ENCODE measurements at places on chromosomes 3 and 15.

DNA sequence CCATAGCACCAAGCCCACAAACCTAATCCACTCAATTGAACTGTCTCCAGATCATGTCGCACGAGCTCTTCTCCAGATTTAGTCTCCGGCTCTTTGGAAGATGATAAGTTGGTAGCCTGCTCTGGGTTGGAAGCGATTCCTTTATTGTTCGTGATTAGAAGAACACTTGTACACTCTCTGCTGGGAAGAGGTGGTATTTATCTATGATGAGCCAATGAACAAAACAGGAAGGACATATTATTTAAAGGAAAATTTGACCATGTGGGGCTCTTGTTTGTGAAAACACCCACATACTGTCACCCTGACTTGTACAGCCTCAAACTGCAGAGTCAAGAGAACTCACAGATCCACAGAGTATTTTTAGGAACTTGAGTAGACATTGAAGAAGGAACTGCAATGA, 54.4 kb downstream of the MYZAP start:
- no peak for DNase-seq

- DNase-seq = peak; percentile 39
These were observed 26.1 kb downstream of the PPP2R3A start for GRCh38 chr3:135991621-135992020.

- no peak for DNase-seq
These were observed 121.8 kb downstream of the ADAM10 start for GRCh38 chr15:58627701-58628100.

GRCh38 chr3:98999675-99000074, 98.2 kb upstream of the DCBLD2 start:
- DNase-seq = no peak

DNA sequence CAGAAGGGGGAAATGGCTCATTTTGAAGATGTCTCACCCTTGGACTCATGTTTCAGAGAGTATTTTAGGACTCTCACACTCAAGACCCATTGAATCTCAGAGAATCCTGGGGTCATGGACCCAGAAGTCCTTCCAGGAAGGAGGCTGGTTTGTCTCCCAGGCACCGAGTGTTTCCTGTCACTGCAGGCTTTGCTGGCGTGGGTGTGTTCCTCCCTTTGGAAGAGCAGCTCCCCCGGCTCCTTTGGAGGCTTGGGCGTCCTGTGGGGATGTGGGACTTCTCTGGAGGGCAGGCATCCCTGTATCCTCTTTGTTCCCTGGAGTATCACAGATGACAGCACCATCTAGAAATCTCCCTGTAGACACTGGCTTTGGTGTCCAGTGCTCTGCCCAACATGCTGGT, 40.0 kb downstream of the DNAH1 start:
- no peak for DNase-seq

DNA sequence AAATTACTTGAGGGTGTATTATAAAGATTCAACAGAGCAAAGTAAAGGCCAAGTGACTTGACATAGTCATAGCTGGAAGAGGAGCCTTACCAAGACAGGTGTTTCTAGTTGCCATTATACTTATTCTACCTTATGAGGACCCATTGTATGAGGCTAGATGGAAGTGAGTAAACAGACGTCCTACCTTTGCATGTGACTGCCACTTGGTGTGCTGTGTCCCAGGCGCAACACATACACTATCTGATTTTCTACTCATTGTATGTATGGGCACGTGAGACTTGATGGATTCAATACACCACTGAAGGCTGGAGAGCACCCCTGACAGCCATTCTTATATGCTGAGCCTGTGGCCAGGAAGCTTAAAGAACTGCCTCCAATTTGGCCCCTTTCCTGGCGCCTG, 40.5 kb downstream of the BOC start:
- DNase-seq = no peak

DNA sequence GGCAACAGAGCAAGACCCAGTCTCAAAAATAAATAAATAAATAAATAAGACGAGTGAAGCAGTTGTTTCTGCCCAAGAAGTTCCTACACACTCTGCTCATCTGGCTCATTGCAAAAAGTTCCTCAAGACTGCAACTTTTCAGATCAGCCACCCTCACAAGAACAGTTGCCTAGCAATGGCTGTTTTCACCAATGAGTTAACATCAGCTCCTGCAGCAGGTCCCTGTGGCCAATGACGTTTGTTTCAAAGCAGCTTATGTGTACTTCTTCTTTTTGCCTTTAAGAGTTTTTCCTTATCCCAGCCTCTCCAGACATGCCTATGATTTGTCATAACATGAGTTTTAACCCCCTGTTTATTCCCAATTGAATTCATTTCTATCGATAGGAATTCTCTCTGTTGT, 118.4 kb upstream of the SPRED1 start:
- no peak for DNase-seq

GRCh38 chr3:148643389-148643840, 54.3 kb upstream of the AGTR1 start:
- DNase-seq = no peak

DNA sequence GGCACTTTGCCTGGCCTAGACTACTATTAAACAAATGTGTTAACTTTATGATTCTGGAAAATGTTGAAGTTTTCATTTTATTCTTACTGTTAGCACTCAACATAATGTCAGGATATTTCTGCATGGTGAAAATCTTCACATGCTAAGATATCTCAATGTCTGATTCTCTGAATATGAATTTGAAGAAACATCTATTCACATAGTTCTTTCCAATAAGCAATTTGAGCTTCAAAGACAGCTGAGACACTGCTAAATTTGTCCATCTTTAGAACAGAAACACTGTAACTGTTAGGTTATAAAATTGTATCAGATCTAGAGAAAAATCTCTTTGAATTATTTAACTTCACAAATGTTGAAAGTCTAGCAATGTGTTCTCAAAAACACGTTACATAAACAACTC, 970.2 kb downstream of the PLOD2 start:
- DNase-seq = no peak

DNA sequence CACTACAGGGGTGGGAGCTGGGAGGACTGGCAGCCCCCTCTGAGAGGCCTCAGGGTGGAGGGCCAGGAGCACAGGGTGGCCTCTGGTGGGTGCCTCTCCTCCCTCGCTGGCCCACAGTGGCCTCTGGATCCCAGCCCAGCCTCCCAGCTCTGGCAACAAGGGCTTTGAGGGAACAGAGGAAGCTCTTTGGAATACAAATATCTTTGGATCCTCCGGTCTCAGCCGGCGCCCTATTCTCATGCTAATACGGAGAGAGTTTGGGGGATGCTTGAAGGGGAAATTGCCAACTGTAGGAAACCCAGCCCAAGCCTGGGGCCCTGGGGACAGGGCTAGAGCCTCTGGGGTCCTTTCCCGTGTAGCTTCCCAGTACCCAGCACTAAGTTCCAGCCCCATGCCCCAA, 33.4 kb upstream of the INSYN1 start:
- DNase-seq = no peak

- no peak for DNase-seq
These were observed 592.5 kb downstream of the MECOM start for GRCh38 chr3:169071003-169071402.

GRCh38 chr15:95559875-95560394, 770.6 kb upstream of the NR2F2 start:
- DNase-seq = peak; percentile 81

DNA sequence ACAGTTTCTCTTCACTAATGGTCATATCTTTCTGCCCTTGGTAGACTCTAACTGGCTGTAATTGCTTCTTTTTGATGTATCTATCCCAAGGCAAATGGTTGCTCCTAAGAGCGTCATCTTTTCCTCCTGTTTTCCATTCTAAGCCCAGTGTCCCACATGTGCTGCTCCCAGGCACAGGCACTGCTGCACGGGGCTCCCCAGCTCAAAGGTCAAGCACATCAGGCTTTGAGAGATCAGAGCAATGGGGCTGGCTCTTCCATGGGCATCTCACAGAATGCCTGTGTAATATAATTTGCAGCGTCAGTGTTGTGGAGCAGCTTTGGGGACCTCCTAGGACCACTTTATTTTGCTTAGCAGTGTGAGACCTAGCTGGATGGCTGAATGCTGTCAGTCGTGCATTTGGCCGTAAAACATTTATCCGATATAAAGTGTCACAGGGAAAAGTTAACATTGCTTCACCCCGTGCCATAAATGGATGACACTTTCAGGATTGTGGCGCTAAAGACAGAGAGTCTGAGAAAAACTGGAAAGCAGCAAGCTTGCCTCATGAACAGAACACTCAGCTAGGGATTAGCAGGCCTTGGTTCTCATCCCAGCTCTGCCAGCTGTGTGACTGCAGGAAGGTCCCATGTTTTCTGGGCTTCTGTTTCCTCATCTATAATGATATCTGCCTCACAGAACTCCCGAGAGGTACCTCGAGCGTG, 277.5 kb upstream of the TBL1XR1 start:
- DNase-seq = no peak

- no peak for DNase-seq
These were observed 88.9 kb downstream of the DTWD1 start for GRCh38 chr15:49709646-49710214.

DNA sequence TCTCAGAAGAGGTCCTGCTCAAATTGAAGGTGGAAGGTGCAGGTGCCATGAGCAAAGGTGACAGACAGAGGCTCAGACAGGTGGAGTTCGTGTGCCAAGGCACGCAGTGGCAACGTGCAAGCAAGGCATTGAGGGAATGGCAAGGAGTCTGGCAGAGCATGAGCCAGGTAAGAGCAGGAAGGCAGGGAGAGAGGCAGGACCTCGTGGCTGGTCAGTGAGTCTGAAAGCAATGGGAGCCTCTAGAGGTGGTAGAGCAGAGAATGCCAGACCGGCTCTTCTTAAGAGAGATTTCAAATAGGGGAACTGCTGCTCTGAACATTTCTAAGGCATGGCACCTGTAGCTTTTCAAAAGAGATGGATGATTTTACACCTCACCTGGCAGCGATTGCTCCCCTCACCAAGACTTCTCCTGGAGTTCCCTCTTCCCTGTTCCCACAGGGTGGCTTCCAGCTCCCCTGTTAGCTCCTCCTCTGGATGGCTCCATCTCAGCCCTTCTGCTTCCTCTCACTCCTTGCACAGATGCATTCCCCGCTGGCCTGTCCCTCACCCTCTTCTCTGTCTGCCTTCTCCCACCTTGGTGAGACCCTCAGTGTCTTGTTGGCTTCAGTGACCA, 2.7 kb downstream of the MYO5C start:
- no peak for DNase-seq

- peak; percentile 81 for DNase-seq
These were observed 52.3 kb upstream of the CHRNA7 start for GRCh38 chr15:31977812-31978661.

DNA sequence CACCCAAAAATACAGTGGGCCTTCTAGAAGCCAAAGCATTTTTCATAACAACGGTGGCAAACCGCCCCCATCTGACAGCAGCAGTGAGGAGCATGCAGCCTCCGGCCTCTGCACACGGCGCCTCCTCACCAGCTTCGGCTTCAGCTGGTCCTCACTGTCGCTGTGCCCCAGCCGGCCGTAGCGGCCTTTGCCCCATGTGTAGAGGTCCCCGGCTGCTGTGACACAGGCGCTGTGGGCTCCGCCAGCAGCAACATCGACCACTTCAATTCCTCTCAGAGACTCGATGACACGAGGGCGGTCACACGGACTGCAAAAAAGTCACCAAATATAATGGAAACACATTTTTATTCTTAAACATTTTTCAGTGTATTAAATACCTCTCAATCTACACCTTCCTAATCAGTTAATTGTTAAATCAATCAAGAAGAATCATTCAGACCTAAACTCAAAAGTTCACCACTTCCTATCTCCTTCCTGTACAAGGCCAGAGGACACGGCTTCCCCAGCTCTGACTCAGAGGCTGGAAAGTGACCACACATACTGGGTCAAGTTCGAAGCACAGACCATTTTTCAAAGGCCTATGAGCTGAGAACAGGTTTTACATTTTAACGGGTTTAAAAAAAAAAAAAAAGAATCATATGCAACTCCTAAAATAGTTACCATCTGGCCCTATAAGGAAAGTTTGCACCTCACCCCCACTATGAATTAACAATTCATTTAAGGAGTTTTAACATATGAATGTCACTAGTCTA, 33.6 kb upstream of the OCA2 start:
- DNase-seq = no peak

DNA sequence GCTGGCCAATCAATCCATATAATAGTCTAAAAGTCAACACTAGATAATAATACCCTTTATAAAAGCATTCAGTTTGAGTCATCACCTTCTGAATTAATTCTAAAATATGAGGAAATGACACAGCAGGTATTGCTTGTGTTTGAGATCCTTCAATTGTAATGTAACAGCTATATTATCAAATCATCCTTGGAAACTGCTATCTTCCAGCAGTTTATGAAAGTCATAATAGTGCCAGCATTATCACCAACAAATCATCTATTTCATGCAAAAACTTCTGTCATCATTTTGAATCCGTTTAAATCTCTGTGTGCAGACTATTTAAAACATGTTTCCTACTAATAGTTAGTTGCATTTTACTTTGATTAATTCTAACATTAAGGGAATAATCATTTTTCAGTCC, 468.7 kb downstream of the CADM2 start:
- DNase-seq = no peak

DNA sequence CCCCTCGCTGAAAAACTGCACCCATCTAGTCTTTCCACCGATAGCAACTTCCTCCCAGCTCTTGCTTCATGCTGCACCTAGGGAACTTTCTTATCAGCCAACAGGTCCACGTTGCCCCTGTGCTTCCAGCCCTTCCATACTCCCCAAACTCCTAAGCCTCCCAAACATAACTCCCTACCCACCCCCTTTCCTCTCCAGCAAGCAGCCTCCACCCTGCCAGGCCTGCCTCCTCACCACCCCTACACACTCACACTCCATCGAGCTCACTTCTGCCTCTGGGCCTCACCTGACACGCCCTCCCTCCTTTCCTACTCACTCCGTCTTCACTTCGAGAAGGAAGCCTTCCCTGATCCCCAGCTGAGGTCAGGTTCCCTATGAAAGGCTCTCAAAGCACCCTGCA, 8.1 kb downstream of the INSYN1 start:
- no peak for DNase-seq

DNA sequence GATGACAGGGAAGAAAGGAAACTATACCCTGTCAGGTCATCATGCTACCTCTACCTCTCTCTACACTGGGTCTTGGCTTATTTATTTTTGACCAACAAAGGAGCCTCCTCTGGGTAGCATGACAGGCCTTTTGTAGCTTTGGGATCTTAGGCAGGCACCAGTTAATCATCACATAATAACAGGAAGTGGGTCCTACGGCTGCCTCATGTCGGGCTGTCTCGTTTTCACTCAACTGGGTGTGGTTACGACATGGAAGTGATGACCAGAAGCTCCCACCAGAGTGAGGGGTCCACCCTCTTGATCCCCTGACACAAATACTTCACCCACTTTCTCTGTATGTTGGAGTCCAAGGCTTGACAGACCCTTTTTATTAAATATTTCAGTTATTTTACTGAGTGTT, 105.3 kb downstream of the CD47 start:
- peak; percentile 66 for DNase-seq
